ENCODE measurements at places on chromosomes 11 and 22.

DNA sequence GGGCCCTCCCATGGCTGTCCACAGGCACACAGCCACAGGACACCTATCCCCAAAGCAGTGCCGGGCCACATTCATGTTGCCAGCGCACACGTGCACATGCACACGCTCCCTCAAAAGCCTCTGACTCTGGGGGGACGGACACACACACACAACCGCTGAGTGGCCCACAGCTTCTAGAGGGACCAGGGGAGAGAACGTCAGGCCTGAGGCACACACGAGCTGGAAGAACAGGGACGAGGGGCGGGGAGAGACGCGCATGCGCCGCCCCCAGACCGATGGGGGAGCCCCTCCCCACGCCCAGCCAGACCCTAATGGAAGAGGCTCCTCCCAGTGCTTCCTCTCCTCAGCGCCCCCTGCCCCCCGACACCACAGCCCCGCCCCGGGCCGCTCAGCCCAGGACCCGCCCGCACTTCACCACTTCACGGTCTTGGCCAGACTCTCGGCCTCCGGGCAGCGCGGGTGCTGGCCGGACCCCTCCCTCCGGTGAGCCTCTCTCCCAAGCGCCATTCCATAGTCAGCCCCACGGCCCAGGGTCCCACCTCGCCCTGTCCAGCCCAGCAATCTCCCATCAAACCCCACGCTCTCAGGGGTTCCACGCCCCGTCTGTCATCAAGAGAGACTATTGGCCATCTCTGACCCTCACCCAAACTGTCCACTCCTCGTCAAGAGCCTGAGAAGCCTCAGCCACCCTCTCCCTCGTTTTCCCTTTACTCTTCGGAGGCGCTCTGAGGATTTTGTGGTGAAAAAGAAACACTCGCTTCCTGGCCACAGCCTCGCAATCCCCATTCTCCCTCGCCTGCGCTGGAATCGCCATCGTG, 11.7 kb downstream of the NRXN2 start:
- no peak for DNase-seq

GRCh38 chr11:69192301-69192721, 36.6 kb downstream of the SMIM38 start:
- DNase-seq = no peak

DNA sequence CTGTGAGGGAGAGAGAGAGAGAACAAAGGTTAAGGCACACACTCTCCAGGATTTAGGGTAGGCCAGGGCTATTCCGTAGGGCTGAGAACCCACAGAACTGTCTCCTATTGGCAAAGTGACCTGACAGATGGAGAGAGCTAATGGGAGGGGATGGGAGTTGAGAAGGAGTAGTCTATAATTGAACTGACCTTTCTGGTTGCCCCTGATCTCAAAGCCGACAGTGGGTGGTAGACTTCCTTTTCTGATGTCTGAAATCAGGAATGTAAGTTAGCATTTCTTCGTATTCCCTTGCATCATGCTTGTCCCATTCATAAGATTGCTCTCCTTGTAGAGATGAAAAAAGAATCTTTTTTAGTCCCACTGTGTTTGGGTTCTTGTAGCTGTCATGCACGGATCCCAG, 210.1 kb downstream of the NTM start:
- DNase-seq = no peak

DNA sequence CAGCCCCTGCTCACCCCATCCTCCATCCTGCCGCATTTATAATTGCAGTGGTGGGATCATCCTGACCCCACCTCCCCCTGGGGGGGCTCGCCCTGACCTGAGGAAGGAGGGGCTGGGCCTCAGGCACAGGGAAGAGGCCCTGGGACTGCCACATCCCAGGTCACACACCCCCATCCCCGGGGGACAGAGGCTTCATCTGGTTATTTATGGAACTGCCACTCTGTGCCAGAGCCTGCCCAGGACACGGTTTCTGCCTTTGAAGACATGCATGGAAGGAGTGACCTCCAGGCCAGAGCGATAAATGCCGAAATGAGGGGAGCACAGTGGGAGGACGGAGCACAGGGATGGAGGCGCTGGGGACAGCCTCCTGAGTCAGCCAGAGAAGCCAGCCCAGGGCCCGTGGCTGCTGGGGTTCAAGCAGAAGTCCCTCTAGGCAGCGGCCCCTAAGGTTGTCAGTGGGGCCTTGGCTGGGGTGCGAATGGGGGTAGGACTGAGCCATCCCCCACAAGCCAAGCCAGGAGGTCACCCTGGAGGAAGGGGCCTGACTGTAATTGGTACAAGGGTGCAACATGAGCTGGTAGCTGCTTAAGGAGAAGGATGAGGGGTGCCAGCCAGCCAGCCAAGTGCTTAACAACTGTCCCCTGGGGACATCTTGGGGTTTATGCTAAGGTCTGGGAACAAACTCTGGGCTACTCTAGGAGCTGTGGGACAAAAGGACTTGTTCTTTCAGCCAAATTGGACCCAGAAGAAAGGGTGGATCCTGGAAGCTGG, 51.4 kb upstream of the SHISAL1 start:
- DNase-seq = no peak

- DNase-seq = no peak
Observed at GRCh38 chr11:77071671-77072605, 5.2 kb downstream of the CAPN5 start.

GRCh38 chr11:37747121-37747520, 1149.1 kb upstream of the RAG2 start:
- no peak for DNase-seq

DNA sequence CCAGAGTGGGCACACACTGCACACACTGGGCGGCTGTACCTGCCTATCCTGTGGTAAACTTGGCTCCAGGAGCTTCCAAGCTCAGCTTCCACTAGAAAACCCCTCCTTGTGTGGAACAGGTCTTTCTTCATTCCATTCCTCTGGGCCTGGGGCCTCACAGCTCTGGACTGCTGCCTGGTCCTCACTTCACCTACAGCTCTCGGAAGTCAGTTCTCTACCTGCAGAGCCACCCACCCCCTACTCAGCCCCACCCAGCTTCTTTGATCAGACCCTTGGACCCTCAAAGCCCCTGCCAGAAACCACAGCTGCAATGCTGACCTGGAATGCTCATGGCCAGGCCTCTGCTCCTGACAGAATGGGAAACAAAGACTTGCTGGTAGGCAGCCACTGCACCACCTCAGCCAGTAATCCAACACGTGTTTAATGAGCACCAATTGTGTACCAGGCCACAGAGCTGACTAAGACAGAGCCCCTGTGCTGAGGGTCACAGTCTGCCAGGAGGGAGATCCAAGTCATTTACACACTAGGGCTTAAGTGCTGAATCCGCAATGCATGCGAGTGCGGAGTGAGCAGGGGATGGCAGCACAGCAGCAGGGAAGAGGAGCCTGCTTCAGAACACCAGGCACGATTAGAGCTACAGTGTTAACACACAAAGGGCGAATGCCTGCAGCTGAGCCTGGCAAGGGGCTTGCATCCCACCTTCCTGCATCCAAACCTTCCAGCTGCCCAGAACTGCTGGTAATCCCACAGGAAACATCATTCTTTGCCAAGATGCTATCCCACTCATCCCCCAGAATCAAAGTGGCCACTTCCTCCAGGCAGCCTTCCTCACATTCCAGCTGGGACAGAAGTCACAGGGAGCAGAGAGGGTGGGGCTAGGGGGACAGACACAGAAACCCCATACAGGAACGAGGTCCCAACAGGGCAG, 4.6 kb downstream of the GNB1L start:
- no peak for DNase-seq

- no peak for DNase-seq
Observed at GRCh38 chr11:83760932-83761331, 474.8 kb upstream of the CCDC90B start.

GRCh38 chr11:26677566-26677965, 44.3 kb downstream of the SLC5A12 start:
- DNase-seq = no peak

DNA sequence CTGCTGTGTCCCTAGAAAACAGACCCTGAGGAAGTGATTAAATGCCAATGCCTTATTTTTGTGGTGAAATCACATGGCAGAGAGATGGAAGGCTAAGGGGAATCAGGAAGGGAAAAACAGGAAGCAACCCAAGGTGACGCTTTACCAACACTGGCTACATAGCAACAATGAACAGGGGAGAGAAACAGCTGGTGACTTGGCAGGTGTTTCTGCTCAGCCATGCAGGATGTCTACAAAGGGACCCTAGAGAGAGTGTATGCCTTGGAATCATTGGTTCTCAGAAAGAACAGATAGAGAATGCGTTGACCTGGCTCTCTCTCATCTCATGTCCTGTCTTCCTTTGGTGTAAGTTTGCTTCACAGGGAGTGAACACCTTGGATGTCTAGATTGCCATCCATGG, 911.9 kb downstream of the OPCML start:
- no peak for DNase-seq

- peak; percentile 80 for DNase-seq
Observed at GRCh38 chr11:66080055-66080817, 10.2 kb downstream of the PACS1 start.

- DNase-seq = no peak
Observed at GRCh38 chr11:73342633-73343032, 33.6 kb upstream of the RELT start.

DNA sequence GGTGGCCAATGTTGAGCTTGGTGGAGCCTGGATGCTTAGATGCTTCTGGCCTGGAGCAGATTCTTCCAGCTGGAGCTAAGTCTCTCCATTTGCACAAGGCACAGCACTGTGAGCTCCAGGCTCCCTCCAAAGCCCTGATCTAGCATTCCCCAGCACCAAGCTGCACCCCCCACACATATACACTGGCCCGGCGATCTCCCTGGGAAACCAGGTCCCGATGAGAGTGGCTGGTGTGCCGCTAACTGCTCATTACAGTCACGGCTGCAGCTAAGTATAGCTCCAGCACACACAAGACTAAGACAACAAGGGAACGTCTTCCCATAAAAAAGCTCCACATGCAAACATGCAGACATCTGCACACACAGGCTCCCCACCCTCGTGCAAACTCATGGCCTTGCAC, 17.6 kb downstream of the KCNC1 start:
- DNase-seq = no peak

GRCh38 chr22:49929211-49929979, 11.0 kb downstream of the CRELD2 start:
- peak; percentile 80 for DNase-seq

DNA sequence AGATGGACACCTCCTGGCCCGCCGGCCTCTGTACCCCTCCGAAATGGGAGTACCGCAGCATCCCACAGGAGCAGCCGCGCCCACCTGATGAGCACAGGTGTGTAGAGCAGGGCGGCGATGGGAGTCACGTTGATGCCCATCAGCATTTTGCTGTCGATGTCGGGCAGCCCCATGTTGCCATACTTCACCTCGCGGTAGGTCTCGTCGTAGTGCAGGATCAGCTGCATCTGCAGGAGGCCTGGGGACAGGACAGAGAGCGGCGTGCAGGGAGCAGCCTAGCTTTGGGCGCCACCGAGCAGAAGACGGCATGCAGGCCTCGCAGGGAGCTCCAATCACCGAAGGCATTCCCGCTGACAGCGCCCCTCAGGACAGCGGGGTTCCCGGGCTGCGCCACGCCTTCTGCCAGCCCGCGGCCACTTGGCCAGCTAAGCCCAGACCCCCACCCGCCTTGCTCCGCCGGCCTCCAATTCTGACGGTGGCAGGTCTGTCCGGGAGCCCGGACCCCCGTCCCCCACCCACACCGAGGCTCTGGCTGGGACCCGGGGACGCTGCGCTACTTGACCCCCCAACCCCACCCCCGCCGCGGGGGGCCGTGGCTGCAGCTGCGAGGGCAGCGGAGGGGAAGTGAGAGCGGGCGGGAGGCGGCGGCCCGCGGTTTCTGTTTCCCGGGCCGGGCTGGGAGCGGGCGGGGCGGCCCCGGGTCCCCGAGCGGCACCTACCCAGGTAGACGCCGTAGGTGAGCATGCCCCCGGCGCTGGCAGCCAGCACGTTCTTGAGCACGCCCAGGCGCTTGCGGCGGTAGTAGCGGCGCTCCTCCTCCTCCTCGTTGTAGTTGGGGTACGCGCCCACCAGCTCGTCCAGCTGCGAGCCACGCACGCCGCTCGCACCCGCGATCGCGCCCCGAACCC, 705 bp downstream of the UNC93B1 start:
- peak; percentile 52 for DNase-seq

GRCh38 chr11:102287964-102288724, 29.1 kb upstream of the BIRC3 start:
- peak; percentile 33 for DNase-seq

DNA sequence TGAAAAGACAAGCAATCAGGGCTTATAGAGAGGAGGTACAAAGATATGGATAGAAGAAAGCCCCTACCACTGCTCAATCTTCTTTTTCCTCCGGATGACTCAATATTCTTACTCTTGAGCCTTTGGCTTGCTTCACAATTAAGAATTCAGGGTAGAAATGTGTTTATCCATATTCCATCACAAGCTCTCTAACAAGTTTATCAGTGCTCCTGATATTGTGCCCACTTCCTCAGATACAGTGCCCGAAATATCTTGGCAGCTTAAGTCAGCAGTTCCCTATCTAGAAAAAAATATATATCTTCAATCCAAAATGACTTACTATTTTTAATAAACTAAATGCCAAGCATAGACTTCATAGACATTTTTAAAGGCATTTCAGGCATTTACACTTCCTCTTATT, 255.1 kb upstream of the FAT3 start:
- no peak for DNase-seq

DNA sequence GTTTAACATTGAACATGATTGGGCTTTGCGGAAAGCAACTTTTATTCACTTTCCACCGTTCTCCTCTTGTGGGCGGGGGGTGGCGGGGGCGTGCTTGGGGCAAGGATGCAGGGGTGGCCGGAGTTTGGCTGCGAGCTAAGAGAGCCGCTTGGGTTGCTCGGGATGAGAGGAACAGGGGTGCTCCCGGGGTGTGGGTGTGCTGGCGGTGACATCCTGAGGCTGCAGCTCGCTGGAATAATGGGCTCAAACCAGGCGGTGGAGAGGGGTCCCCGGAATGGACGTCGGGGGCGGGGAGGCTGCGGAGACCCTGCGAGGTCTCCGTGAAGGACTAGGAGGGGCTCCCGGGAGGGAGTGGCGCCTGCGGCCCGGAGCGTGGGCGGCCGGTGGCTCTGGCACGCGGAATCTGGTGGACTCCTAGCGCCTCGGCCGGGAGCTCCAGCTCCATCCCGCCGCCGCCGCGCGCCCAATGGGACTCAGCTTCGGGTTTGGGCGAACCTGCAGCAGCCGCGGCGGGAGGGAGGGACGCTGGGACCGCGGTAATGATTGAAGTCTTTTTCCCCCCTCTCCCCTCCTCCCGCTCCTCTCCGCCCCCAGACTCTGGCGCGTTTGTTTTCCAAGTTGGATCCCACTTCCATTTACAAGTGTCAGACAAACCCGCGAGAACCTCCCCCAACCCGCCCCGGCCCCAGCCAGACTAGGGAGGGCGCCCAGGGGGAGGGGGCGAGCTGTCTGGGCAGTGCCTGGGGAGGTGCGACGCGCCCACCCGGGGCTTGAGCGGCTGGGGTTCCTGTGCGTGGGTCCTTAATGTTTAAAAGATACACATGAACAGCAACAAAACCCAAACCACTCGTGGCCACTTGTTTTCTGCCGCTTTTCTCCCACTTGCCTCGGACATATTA, 2.0 kb downstream of the FAT3 start:
- no peak for DNase-seq

Measured in activated CD4-positive, alpha-beta memory T cell treated with anti-CD3 and anti-CD28 coated beads for 36 hours (primary cell).